ENCODE measurements at places on chromosomes 12 and 14. TPM values are rescaled to one million over a fixed set of nuclear protein-coding genes. Genes with fewer than 3 reads are reported as not detected.

- DNase-seq = no peak
Measured at GRCh38 chr14:85607651-85608081, 77.7 kb downstream of the FLRT2 start.

DNA sequence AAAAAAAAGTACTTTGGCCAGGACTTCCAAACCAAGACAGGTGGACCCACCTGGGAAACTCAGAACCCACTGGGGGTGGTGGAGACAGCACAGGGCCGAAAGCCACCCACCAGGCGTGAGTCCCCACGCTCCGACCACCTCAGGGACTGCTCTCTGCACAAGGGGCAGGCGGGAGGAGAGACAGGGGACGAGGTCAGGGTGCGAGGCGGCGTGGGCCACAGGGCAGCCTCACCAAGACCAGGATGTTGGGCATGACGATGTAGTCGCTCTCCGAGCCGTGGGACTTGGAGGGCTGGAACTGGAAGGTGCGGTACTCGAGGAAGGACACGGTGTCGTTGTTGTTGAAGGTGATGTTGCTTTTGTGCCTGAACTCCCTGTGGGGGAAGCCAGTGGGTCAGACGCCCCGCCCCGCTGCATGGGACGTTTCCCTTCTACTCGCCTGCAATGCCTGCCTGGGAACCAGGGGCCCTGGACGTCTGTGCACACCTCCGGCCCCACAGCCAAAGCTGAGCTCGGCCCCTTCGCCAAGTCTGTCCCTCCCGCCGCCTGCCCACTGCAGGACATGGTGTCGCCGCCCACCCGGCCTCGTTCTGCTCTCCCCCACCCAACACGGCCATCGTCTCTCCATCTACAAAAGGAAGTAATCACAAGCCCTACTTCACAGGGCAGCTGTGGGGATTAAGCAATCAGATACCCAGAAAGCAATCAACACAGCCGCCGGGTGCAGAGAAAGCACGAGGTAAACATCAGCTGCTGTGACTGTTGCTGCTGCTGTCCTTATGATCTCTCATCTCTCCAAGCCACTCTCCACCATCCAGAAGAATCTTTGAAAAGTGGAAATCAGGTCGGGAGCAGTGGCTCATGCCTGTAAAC is 48.7 kb downstream of the SCARB1 start:
- no peak for DNase-seq

DNA sequence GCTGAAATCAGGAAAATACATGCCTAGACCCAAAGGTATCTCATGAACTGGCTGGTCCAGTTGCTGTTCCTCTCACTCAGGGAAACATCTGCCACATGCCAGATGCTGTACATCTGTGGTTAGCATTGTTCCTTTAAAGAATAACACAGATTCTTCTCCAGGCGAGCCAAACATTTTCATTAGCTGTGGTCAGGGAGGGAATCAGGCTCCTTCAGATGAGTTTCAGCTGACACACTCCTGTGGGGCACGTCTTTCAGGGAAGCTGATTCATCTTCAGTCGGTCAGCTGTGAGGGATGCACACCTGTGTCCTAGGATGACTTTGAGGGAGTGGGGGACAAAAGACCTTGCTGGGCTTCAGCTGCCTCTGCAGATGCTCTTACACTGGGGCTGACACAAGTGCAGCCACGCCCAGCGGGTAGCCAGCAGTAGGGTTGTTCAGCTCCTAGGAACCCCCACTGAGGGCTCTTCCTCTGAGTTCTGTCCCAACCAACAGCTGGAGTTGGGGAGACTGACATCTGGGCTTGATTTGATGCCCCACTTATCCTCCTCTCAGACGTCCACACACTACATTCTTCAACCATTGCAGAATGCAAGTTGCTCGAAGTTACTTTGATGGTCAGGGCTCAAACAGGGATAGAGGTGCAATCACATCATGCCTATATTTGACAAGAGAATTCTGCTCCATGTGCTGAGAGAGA is 155.0 kb downstream of the NUAK1 start:
- DNase-seq = no peak

DNA sequence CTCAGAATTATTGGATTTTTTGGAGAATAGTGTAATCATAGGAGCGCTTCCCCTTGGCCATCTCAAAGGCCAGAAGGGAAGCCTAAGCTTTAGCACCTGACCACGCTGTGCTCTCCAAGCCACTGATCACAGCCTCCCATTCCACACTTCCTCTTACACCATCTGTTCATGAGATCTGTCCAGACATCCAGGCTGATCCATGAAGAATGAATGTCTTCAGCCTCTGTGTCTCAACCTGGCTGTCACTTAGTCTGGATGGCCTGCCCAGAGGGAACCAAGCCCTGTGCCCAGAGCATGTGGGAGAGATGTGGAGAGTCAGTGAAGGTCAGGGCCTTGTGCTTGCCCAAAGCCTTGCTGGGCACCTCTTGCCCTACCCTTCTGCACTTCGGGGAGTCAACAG is 40.5 kb downstream of the TSPAN11 start:
- no peak for DNase-seq

DNA sequence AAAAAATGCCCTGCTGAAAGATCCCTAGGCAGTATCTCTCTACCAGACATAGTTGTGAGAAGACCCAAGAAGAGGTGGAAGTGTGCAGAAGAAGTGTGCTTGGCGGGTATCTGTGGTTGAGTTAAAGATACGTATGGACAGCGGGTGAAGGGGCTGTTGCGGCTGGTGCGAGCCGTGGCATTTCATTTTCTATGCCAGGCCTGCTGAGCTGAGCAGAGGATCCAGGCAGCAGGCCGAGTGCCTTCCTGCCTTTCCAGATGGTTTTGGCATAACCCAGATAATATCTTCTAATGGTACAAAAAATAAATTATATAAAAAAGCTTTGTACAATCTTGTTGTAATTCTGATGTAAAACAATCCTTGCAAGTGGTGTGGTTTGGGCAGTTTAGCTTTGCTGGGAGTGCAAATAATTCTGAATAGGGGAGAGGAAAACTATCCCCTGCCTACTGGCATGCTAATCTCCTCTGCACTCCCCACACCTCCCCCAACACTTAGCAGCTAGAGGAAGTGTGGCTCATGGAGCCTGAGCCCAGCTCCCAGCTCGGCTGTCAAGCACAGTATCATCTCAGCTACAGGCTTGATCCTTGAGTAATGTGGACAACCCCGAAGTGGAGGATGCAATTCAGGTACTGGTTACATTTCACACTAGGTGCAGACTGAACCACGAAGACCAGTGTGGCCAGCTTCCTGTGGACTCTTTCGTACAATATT is 168.9 kb downstream of the VRK1 start:
- no peak for DNase-seq

GRCh38 chr12:16300122-16300521 is 22.6 kb upstream of the SLC15A5 start:
- no peak for DNase-seq

- no peak for DNase-seq
Measured at GRCh38 chr14:35509846-35510245, 24.1 kb upstream of the INSM2 start.

DNA sequence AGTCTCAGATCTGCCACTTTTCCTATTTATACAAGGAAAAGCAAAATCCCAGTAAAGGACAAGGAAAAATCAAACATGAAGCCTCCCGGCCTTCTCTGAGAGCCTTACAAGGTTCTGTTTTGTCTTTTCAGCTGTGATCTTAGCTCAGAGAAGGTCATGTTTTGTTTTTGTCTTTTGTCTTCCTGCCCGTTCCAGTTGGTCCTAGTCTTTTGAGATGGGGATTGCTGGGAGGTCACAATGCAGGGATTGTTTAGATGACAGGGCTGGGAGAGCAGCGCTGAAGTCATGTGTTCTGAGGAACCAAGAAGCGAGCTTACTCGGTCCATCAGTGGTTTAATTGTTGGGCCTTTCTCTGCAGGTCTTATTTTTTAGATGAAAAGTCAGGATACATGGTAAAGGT is 6.0 kb downstream of the PLEKHH1 start:
- DNase-seq = no peak

- DNase-seq = no peak
Measured at GRCh38 chr12:116600959-116601918, 42.1 kb downstream of the MAP1LC3B2 start.

DNA sequence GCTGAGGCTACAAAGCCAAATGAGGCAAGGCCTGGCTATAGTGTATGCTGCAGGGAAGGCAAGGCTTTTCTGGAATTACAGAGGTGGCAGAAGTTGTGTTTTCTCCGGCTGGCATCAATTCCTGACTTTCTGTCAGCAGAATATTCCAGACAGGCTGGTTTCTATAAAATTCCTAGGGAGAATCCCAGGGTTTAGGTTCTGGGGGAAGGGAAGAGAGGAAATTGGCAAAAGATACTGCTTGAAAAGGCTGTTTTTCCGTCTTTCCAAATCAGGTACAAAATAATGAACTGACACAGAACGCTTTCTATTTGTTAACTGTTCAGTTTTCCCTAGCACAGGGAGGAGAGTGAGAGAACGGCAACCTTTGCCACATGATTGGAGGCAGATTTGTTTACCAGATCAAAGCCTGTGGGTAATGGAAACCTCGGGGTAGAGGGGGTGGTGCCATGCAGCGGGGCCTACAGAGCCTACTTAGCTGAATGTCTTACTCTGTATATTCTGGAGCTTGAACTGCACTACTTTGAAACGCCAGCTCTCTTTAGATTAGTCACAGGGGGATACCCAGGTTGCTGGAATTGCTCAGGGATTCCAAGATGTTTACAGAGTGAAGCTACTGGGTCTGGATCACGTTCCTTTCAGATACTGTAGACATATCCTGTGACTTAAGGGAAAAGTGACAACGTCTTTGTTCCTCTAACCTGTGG is 65.8 kb upstream of the DACT1 start:
- DNase-seq = peak; percentile 53

GRCh38 chr12:101671833-101672232 is 25.6 kb upstream of the CHPT1 start:
- DNase-seq = no peak

DNA sequence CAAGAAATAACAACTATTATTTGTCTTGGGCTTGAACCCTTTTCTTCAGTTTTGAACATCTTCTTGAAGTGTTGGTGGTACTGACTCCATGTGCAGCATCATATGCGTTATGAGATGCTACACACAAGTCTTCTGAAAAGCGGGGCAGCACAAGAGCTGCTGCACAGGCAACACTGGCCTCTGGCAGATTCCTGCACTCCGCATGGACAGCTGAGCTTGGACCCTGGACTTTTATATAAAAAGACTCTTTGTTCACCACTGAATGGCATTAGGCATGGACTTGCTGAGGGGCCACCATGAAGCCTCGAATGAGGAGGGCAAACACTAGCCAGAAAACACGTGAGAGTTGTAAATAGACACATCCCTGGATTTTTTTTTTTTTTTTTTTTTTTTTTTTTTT is 210.8 kb upstream of the NPAS3 start:
- DNase-seq = no peak

- DNase-seq = no peak
Measured at GRCh38 chr12:24554612-24555295, 394.1 kb downstream of the BCAT1 start.

DNA sequence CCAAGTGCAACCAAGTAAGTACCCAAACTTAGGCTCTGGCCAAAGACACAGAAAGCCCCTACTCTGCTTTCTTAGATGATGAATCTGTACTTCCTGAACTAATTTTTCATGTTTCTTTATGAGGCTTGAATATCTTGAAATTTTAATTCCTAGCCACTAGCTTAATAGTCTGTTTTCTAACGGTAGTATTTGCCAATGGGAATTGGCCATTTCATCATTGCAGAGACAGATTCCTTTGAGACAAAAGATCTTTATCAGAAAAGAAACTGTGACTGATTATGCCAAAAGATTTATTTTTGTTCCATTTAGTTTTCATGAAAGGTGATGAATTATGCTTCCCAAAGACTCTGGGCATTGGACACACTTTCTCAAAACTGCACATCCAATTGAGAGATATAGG is 48.7 kb downstream of the DAD1 start:
- no peak for DNase-seq

GRCh38 chr14:64760146-64760755 is 56.0 kb downstream of the PLEKHG3 start:
- DNase-seq = peak; percentile 62

DNA sequence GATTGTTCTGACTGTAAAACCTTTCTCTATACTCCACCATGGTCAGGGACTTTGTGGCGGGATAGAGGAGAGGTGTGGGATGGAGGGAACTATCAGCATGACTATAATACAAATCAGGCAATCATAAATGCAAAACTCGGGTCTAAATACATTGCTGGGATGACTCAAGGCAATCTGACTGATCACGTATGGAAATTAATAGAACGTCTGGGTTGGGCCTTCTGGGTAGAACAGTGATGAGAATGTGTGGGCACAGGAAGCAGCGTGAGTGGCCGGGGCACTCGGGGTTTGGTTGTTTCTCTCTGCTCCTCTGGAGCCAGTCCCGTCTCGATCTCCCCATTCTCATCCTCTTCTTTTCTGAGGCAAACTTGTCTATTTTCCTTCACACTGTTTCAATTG is 485.8 kb downstream of the VRK1 start:
- DNase-seq = no peak

DNA sequence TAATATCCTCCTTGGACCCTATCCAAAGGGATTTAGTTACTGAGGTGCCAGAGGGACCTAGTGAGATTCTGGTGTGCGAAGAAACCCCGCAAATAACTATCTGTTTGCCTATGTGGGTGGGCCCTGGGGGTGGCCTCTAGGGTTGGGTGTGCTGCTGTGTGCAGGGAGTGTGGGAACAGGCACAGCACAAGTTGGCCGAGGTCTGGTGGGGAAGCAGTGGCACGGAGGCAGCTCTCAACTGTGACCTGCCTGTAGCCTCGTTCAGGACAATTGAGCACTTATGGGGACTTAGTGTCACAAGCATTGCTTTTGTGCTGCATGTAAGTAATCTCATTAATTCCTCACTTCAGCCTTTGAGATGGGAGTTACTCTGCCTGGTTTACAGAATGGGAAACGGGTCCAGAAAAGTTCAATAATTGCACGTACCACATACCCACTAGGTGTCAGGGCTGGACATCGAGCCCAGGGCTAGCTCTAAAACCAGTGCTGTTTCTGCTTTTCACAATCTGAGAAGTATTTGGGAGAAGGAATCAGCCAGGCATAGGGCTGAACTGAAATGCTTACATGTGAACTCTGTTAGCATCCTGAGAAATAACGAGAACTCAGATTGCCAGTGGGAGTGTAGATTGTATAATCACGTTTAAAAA is 58.8 kb downstream of the TECPR2 start:
- DNase-seq = no peak

GRCh38 chr12:80241576-80242273 is 142.4 kb downstream of the OTOGL start:
- DNase-seq = no peak

C12orf54 gene
- not detected for total RNA-seq

IQSEC3 gene
- total RNA-seq = 3.8 TPM

PRKD1 gene
- total RNA-seq = not detected

VWF gene
- total RNA-seq = 0.02 TPM

MGST1 gene
- not detected for total RNA-seq

NELL2 gene
- total RNA-seq = 36.3 TPM

All from activated T-cell treated with anti-CD3 and anti-CD28 coated beads, Interleukin-2, amount 50 U/mL, for 72 hours (primary cell).